ENCODE measurements at places on chromosomes 4 and X.

- DNase-seq = no peak
Observed at GRCh38 chr4:118682928-118683327, 2.3 kb upstream of the METTL14 start.

- no peak for DNase-seq
Observed at GRCh38 chr4:164304101-164304639, 449.8 kb upstream of the SMIM31 start.

GRCh38 chr4:140251571-140251970 is 97.6 kb upstream of the MAML3 start:
- no peak for DNase-seq

- DNase-seq = no peak
Observed at GRCh38 chr4:86449746-86450588, 90.1 kb upstream of the MAPK10 start.

DNA sequence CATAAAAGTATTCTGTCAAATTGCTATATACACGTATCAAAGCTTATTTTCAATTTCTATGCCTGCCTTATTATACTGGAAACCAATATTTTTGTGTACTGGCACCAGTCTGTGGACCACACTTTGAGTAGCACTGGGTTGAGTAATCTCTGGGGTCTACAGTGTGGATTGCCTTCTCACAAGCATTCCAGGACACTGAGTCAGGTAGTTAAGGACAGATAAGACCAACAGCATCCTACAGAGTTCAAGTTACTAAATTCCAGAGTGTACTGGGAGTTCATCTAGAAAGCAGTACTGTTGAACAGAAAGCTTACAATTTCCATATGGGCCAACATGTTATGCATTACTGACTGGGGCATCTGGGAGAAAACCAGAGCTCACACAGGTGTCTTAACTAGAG is 61.8 kb downstream of the VMA21 start:
- DNase-seq = no peak

All from substantia nigra (tissue), 51 donors.